ENCODE measurements at places on chromosomes 6 and 20.

GRCh38 chr20:54356801-54357200 lies 118.6 kb upstream of the DOK5 start:
- DNase-seq, result no peak

- no peak for DNase-seq
These were observed 119.8 kb downstream of the NFATC2 start for GRCh38 chr20:51422514-51423289.

- no peak for DNase-seq
These were observed 54.8 kb downstream of the NFATC2 start for GRCh38 chr20:51487565-51488268.

- DNase-seq, result no peak
These were observed 164.4 kb upstream of the PRDM1 start for GRCh38 chr6:105921781-105922180.

GRCh38 chr6:36657942-36658544 lies 20.5 kb upstream of the CDKN1A start:
- no peak for DNase-seq

DNA sequence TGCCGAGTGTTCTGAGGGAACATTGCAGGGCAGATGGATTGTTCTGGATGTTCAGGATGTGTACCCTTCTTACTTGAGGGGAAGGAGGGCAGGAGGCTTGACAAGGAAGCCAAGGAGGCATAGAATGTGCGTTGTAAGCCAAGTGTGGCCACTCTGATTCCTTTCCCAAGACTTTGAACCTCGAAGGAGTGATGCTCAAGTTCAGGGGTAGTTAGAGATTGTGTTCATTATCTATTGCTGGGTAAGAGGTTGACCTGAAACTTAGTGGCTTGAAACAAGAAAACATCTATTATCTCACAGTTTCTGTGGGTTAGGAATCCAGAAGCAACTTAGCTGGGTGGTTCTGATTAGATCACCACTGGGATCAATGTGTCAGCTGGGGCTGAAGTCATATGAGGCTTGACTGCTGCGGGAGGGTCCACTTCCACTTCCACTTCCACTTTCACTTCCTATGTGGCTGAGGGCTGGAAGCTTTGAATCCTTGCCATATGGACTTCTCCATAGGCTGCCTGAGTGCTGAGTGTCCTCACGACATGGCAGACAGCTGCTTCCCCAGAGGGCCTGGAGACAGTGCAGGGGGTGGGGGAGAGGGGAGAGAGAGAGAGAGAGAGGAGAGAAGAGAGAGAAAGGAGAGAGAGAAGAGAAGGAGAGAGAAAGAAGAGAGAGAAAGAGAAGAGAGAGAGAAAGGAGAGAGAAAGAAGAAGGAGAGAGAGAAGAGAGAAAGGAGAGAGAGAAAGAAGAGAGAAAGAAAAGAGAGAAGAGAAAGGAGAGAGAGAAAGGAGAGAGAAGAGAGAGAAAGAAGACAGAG lies 6.9 kb upstream of the CD40 start:
- no peak for DNase-seq

- DNase-seq, result no peak
These were observed 194.9 kb downstream of the TINAG start for GRCh38 chr6:54503144-54503543.

DNA sequence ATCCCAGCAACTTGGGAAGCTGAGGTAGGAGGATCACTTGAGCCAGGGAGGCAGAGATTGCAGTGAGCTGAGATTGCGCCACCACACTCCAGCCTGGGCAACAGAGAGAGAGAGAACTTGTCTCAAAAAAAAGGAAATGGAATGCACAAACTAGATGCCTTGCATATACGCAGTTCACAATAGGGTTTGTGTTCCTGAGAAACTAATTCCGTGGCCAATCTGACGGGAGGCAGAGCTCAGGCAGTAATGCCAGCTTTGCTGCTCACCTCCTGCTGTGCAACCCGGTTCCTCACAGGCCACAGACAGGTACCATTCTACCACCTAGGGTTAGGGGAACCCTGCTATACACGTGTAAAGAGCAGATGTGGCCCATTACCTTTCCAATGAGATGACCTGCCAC lies 1.4 kb downstream of the CDK5RAP1 start:
- no peak for DNase-seq

DNA sequence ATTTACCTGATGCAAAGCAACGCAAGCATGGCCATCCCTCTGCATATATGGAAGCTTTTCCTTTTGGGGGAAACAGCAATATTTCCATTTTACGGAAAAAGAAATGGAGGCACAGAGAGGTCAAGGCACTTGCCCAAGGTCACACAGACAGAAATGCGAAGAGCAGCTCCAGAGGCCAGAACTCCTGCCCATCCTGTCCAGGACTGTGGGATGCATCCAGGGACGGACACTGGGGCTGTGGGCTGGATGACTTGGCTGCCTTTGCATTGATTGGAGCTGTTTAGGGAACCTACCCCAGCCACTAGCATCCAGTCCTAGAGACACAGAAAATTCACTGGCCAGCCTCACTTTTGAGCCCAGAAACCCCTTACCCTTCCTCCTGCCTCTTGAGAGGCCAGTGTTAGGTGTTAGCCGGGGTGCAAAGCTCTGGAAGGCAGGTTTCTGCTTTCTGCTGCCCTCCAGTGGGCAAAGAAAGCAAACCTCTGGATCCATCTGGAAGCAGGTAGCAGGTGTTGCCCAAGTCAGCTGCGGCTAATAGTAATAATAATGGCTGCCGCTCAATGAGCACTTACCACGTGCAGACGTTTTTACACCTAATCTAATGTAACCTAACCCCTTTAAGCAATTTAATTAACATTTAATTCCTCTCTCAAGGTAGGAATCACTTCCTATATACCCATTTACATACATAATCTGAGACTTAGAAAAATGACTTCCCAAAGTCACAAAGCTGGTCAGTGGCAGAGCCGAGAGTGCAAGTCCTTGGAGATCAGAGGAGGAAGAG lies 31.7 kb upstream of the CCN5 start:
- DNase-seq, result no peak

DNA sequence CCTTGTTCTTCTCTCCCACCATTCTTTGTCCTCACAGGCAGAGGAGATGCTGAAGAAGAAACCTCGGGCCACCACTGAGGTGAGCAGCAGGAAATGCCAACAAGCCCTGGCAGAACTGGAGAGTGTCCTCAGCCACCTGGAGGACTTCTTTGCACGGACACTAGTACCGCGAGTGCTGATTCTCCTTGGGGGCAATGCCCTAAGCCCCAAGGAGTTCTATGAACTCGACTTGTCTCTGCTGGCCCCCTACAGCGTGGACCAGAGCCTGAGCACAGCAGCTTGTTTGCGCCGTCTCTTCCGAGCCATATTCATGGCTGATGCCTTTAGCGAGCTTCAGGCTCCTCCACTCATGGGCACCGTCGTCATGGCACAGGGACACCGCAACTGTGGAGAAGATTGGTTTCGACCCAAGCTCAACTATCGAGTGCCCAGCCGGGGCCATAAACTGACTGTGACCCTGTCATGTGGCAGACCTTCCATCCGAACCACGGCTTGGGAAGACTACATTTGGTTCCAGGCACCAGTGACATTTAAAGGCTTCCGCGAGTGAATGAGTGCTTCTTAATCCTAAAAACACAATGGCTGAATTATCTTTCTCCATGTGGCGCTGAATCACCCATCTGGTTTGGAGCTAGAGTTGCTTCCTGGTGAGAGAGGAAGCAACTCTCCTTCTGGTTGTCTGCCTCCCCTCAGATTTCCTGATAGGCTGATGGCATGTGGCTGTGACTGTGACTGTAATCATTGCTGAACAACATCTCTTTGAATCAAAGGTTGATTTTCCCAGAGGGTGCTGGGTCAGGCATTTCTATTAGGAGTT lies 4.6 kb downstream of the MAD2L1BP start:
- no peak for DNase-seq

- DNase-seq, result no peak
These were observed 73.1 kb downstream of the PRND start for GRCh38 chr20:4794846-4795245.

DNA sequence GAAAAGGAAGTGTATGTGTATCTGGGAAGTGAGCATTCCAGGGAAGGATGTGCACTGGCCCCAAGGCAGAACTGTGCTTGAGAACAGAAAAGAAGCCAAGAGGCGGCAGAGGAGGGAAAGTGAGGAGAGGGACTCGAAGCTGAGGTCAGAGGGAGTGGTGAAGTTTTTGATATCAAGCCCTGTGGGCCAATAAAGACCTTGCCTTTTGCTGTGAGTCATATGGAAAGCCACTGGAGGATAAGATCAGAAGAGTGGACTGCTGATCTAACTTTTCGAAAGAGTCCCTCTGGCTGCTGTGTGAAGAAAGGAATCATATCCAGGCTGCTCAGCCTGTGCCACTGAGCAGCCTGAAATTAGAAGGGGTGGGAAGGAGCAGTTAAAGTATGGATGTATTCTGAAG lies 99.4 kb downstream of the EYA4 start:
- no peak for DNase-seq

- no peak for DNase-seq
These were observed 40.1 kb downstream of the CDH22 start for GRCh38 chr20:46268131-46268614.

DNA sequence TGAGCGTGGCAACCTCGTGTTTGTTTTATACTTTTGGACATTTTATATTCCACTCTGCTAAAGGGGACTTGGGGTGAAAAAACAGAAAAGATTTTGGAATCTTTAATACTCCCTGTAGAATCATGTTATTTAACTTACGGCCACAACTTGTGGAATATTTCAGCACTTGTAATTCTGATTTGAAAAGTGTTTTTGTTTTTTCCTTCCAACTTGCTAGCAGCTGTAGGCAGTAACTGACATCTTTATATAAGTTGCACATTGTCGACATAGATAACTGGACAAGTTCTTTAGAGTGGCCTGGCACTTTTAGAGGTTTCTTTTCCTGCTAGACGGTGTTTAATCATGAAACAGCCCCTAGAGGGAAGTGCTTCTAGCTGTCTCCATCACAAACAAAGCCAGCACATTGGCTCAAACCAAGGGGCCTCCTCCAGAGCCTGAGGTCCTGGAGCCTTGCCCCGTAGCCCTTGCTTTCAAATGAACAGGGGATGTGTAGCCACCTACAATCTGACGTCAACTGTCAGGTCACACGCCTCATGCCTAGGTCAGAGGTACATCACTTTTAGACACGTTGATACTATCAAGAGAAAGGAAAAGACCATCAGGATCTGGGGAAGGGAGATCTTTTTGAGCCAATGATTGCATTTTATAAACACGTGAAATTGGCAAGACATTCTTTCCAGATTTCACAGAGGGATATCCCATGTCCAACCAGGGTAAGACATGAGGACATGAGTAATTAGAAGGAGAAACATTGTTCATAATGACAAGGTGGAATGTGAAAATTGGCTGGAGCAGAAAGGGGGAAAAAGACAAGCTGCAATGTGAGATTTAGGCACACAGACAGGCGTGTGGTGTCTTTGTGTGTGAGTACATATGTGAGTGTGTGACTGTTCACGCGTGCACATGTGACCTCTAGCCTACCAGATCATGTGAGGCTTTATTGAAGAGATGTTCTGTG lies 92.1 kb downstream of the TXNDC5 start:
- DNase-seq, result no peak

DNA sequence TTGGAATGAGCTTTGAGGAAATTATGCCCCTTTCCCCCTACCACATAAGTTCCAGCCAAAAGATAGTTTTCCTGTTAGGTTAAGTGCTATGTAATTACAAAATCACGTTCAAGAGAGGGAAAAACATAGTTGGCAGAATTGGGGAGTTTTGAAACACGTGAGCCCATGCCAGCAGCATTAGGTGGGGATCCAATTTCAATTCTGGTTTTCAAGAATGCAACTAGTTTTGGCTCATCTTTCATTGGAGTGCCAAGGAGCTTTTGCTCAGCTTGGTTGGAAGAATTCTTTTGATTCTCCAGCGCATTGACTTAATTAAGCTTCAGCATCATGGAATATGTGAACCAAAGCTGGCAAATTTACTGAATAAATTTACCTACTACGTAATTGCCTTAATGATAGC lies 95.9 kb downstream of the SAMD5 start:
- DNase-seq, result peak; percentile 47

DNA sequence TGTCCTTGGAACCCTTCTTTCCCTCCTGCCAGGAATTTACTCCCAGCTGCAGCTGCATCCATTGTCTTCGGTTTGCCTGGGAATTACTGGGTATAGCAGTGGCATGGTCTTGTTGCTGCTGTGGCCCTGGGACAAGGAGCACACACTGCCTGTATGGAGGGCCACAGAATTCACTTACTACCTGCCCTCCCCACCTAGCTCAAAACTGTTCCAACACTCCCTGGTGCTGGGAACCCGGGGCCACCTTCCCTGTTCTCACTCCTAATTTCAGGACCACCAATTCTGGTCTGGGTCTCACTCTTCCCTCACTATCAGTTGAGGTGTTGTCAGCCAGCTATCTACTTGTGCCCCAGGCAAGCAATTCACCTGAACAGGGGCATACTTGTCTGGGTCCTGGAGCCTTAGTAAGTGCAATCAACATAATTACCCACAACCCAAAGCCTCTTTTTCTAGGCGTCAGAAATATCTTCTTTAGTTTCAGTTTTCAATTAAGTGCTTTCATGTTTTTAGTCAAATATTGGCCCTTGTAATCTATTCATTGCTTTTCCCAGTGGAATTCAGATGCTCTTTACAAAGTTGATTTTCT lies 47.2 kb downstream of the METTL24 start:
- no peak for DNase-seq

DNA sequence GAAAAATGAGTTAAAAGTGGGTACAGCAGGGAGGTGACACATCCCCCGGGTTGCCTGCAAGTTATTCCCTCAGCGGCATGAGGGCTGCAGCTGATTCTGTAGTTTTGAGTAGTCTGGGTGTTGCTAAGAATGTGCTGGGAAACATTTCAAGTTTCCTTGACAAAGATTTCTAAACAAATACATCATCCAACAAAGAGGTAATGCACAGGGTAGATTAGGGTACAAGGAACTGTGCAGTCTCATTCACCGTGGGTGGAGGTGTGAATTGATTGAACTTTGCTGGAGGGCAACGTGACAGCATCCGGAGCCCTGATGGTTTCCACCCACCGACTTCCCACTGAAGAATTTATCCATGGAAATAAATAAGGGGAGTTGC lies 21.8 kb downstream of the CASS4 start:
- DNase-seq, result no peak

GRCh38 chr20:8306937-8307336 lies 174.9 kb downstream of the PLCB1 start:
- no peak for DNase-seq

DNA sequence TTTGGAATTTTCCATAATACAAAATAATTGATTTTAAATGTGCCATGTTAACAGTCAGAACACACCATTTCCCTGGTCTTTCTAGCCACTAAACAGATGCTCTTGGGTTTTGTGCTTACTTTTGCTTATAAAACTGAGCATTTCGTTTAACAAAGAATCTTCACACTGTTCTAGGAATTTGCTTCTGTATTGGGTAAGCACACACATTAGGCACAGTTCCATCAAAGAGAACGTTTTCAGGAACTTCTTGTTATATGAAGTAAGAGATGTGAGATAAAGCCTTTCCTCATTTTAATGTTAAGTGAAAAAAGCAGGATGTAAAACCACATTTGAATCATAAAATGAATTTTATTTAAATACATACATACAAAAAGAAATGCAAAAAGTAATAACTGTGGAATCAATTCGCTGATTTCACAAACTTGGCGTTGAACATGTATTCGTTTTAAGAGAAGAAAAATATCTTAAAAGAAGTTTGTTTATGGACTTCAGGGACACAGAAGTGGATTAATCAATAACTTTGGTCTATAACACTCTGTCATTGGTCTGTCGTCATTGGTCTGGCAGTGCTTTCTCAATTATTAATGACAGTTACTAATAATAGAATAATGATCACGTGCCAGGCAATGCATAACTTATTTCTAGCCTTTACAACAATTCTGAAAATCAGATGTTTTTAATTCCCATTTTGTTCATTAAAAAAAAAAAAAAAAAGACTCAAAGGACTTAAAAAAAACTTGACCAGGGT lies 199.9 kb upstream of the PRDM1 start:
- no peak for DNase-seq

All from breast epithelium (tissue), 4 donors.